ENCODE measurements at places on chromosomes 12 and 14.

DNA sequence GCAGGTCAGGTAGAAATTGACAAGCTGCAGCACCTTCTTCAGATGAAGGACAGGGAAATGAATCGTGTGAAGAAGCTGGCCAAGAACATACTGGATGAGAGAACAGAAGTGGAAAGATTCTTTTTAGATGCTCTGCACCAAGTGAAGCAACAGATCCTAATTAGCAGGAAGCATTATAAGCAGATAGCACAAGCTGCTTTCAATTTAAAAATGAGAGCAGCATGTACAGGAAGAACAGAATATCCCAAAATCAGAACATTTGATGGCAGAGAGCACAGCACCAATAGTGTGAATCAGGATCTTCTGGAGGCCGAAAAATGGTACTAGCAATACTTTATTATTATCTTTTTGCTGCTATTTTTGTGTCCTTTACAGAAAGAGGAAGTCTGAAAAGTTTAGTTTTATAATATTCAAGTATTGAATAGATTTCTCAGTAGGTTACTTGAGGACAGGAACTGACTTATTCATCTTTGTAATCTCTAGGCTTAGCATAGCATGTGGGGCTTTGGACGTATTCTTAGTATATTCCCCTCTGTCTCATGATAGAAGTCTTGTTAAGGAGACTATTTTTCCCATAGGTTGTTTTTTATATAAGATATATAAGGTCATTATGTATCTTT lies 30.8 kb downstream of the BBOF1 start:
- no peak for DNase-seq

- DNase-seq: no peak
These were observed 31.3 kb upstream of the LALBA start for GRCh38 chr12:48601013-48601756.

GRCh38 chr12:131592972-131593371 lies 117.9 kb upstream of the SFSWAP start:
- no peak for DNase-seq

DNA sequence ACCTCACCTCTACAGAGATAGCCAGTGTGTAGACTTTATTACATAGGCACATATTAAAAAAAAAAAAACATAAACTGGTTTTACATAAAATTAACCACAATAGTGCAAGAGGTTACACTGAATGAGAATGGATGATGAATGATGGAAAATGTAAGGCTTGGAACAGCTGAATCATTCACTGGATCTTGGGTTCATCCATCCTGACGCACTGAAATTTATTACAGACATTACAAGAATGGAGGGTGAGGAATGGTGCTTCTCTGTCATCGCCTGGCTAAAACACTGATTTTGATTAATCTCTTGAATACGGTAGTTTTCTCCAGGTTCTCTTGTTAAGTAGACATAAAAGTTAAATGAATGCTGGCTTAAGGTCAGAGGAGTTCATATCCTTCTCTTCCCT lies 40.0 kb upstream of the GTF2A1 start:
- no peak for DNase-seq

DNA sequence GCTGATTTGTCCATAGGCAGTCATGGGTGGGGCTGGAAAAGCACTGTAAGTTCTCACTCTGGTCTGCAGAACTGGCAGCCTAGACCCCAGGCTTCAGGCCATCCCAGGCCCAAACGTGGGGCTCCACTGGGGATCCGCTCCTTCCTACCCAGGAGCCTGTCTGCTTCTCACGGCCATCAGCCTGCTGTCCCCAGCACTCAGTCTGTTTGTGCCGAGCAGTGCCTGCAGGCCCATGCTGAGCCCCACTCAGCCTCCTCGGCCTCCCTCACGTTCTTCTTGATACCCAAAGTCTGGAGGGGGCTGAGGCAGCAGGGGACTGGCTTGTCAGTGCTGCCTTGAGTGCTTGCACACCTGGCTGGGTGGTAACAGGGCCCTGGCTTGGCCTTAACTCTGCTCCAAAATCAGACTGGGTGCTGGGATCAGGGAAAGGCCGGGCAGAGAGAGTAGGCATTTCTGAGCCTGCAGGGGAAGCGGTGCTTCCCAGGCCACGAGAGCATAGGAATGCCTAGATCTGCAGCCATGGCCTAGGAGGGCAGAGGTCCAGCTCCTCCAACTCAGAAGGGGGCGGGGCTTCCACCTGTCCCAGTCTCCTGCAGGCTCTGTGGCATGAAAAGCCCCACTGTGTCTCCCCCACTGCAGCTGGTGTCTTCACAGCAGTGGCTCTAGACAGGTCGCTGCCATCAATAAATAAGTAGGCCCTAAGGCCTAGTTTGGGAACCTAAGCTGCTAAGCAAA lies 772.4 kb upstream of the FBXO33 start:
- DNase-seq: no peak

GRCh38 chr12:124700810-124701592 lies 133.6 kb upstream of the NCOR2 start:
- DNase-seq: no peak
